ENCODE measurements at places on chromosomes 5 and 9.

DNA sequence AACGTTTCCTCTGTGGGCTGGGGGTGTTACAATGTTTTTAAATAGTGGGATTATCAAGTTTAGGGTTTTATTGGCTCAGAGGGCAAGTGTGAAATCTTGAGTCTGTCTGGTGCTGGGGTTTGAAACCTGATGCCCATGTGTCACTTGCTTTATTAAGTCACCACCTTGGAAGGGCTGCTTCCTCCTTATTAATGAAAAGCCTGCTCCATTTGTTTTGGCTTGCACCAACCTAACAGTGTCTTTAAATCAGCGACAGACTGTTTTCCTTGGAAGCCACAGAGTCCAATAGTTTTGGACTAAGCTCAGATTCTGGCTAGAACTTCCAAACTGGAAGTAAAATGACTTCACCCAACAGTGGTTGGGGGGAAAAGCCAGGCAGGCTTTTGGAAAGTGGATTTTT is 10.7 kb upstream of the PALM2AKAP2 start:
- DNase-seq = no peak

GRCh38 chr5:84715686-84716085 is 331.0 kb upstream of the EDIL3 start:
- DNase-seq = no peak

DNA sequence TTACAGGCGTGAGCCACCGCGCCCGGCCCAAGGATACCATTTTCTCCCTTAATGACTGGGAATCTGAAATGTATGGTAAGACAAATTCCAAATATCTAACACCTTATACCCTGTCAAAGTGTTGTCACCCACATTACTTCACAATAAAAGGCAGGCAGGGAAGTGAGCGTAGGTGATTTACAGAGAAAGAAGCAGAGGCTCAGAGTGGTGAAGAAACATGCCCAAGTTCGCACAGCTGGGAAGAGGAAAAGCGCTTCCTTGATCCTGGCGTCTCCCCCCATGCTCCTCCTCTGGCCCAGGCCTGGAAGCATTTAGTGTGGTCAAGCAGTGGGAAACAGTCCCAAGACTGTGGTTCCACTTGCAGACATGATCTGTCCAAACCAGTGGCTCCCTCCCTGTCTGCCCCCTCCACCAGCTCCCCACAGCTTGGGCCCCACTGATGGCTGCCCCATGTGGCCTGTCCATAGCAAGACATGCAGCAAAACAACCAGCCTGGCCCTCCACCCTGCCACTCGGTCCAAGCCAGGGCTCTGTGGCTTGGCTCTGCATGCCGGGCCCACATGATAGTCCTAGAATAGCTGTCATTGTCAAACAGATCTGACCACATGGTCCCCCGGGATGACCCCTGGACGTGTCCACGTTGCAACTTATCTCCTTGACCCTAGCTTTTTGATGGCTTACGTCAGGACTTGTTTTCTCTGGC is 107.2 kb downstream of the TTLL11 start:
- no peak for DNase-seq

DNA sequence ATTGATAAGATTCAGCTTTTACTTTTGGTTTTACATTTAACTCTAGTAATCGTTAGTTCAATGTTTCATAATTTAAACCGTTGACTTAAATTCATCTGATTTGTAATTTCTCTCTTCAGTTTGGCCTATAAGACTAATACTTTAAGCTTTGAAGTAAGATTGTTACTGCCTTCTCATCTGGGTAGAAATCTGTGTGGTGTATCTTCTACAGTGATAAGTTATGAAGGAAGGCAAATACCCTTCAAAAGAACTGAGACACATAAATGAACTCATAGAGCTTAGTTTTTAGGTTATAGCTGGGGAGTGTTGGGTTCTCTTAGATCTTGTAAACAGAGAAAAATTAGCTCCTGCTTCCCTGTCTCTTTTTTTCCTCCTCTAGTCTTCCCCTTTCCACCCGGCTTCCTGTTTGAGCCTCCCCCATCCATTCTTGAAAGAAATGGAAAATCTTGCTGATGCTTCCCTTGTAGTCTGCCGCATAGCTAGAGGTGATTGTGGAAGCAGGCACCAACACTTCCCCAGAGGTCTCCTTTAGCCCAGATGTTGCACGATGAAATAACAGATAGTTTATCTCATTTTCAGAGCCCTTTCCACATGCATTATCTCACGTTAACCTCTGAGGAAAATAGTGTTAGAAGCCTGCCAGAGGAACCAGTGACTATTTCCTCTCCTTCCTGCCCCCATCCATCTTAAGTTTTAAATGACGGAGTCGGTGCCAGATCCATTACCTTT is 2.0 kb upstream of the F2RL2 start:
- DNase-seq = no peak

- DNase-seq = no peak
These were observed 346.8 kb upstream of the NUDT12 start for GRCh38 chr5:103909391-103909790.

- peak; percentile 32 for DNase-seq
These were observed 3.4 kb upstream of the CNTRL start for GRCh38 chr9:121071370-121071755.

- no peak for DNase-seq
These were observed 23.0 kb downstream of the NEURL1B start for GRCh38 chr5:172664018-172664417.

DNA sequence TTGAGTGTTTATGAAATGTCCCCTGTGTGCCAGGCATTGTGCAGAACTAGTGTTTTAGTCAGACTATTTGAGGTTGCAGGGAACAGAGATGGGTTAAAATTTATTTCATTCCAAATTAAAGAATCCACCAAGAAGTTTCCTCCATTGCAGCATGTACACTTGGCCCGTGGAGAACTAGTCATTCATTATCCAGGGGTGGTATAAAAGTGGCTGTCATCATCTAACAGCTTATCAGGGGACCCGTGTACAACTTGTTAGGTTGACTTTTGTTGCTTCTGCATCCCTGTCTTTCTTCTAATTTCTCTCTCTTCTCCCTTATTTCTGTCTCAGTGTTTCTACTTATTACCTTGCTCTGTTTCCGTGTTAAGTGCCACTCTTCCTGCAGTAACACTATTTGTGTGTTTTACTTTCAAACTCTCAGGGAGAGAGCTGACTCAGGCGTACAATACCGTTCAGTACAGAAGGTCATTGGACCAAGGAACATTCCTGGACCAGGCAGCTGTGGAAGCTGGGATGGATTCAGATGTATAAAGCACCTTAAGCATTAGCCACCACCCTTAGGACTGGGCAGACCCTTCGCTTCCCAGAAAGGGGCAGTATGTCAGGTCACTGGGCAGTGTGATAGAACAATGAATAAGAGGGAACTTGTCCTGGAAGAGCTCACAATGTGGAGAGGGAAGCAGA is 36.1 kb downstream of the MAP3K1 start:
- no peak for DNase-seq

DNA sequence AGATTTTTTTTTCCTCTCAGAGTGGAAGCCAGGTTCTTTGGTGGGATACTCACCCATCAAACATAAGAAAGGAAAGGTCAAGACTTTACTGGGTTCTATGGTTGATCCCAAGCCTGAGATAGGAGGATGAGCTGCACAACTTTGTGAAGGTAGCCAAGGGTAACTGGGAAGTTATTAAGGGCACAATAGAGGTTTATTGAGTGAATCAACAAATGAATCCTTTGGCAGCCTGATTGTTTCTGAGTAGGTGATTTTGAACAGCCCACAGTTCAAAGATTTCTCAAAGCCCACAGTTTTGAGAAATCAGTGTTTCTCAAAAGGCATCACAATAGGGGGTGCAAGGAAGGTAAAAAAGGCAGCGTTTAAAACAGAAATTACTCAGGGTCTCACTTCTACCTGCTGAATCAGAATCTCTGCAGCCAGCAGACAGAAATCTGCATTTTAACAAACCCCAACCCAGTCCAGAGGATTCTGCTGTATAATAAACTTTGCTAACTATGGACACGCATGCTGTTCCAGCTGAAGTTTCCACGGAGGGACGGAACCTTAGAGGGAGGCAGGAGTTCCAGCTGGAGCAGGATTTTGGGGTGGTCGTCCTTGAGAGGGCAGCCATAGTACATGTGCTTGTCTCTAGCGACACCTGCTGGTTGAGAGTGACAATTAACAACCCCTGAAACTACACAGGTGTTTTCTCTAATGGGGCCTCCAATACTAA is 32.7 kb upstream of the FSD1L start:
- DNase-seq = peak; percentile 41

GRCh38 chr9:112384690-112385089 is 4.8 kb downstream of the HSDL2 start:
- DNase-seq = no peak

DNA sequence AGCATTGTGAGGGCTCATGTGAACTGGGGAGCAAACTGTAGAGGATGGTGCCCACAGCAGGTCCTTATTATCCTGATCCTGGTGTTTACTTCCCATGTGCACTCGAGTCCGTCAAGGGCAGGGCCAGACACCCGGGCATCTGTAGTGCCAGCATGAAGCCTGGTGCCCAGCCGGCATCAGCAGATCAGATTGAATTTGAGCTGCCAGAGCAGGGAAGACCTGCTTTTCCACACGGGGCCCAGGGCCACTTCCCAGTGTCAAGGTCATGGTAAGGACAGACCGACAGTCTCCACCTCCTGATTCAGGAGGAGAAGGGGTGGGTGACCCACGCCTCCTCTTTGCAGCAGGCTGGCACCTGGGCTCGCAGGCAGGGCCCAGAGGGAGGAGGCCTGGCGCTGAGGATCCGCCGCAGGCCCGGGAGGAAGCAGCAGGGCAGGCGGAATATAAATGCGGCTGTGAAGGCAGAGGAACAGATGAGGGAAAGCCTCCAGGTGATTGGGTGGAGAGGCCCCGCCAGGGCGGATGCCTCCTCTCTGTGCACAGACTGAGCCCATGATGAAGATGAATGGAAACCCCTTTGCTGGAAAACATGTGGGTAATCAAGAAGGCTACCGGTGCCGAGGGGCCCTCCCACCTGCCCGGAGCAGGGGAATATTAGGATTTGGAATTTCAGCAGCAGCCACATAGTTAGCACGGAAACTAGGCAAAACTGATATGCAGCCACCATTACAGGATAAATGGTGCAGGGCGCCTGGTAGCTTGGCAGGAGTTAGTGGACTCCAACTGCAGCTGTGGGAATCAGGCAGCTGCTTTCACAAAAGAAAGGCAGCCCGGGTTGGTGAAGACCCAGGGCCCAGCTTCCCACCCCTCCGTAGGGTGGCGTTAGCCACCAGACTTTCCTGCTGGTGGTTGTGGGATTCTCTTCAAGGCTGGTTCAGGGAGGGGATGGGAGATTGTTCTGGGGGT is 114.9 kb downstream of the GAPVD1 start:
- no peak for DNase-seq

All from stimulated activated CD4-positive, alpha-beta T cell treated with anti-CD3 and anti-CD28 coated beads, Interleukin-1b, Interleukin-23, amount 100 ng/mL, for 48 hours (primary cell).